ENCODE measurements at places on chromosomes 7 and 10.

DNA sequence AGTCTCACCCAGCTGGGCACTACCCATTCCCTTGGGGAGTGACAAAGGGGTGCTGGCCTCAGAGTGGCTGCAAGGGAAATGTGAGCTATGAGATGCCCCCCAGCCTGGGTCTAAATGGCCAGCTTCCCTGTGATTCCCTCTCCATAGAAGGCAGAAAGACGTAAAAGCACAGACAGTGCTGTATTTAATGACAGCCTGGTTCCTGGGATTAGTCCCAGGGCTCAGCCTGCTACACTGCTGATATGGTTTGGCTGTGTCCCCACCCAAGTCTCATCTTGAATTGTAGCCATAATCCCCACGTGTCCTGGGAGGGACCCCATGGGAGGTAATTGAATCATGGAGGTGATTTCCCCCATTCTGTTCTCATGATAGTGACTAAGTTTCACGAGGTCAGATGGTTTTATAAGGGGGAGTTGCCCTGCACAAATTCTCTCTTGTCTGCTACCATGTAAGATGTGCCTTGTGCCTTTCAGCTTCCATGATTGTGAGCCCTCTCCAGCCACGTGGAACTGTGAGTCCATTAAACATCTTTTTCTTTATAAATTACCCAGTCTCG lies 23.9 kb upstream of the CALN1 start:
- no peak for DNase-seq

DNA sequence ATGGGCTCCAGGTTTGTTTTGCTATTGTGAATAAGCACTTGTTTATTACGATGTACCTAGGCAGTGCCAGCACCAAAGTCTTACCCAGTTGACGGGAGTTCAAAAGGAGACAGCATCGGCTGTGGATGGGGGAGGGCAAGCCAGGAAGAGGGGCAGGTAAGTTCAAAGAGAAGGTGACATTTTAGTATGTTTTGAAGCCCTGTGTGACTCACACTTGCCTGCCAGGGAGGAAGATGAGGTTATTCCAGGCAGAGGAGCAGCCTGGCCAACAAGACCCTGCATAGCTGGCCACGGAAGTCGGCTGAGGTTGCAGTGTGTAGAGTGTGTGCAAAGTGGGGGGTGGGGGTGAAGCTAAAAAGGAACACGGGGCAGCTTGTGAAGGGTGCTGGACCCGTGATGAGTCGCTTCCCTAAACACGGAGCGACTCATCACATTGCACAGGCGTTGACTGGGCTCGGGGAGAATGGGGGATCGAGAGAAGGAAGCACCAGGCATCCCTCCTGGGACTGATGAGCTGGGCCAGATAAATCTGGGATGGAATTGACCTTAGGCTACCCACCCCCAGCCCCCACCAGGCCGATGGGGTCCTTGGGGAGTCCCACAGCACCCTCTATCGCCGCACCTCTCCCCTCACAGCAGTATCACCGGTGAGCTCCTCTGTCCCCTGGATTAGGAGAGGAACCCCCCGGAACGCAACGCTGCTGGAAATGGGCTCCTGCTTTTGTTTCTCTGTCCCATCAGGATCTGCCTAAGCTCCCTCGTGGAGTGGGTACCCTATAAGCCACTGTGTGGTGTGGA lies 97.9 kb upstream of the IKZF1 start:
- no peak for DNase-seq

- DNase-seq: peak; percentile 69
These were observed 36.3 kb upstream of the TOMM7 start for GRCh38 chr7:22858640-22859561.

DNA sequence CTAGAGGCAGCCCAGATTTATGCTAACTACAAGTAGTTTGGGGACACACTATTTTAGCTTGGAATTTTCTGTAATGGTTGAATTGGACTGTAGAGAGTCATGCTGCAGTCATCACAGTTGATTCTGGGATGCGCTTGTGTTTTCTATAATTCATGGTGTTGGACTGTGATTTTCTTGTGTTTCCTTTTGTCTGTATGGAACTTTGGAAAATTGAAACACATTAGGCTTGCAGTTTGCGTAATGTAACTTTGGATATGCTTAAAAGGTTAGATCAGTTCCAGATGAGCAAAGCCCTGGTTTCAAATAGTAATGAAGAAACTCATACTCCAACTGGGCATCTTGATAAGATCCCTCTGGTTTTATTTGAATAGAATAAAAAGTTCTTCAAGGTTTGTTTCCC lies 502.2 kb downstream of the ARL4A start:
- DNase-seq: no peak

GRCh38 chr7:99451936-99452335 lies 13.2 kb downstream of the CPSF4 start:
- no peak for DNase-seq

DNA sequence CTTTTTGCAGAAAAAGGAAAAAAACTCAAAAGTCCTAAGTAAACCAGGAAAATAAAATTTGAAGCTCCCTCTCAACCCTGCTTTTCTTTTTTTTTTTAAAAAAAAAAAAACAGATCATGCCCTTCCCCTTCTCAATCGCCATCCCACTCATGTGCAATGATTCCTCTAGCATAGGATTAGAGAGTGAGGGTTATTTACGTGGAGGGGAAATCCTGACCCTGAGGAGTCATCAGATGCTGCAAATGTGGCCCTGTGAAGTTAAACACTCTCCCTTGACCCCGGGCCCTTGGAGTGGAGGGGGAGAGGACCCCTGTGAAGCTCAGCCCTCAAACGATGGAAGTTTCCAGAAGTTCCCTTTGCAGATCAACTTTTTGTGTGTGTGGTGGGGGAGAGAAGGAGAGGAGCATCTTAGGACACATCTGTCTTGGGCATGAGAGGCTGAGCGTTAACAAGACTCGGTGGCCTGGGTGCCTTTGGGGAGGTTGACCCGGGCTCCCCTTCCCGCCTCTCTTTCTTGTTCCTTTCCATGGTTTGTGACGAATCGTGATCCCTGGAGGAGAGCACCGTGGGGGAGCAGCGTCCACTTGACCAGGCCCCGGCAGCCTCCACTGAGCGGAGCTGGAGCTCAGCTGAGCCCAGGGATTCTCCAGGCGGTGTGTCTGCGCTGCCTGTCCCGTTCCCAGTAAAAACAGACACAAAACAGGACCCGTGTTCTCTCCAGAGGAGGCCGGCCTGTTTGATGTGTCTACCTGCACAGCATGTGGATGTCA lies 1.5 kb upstream of the SHH start:
- DNase-seq: no peak
